Skeletal muscle cell (primary cell): ENCODE measurements at places on chromosomes 4 and X.

GRCh38 chr4:10196191-10196590, 79.6 kb upstream of the WDR1 start:
- DNase-seq: no peak

DNA sequence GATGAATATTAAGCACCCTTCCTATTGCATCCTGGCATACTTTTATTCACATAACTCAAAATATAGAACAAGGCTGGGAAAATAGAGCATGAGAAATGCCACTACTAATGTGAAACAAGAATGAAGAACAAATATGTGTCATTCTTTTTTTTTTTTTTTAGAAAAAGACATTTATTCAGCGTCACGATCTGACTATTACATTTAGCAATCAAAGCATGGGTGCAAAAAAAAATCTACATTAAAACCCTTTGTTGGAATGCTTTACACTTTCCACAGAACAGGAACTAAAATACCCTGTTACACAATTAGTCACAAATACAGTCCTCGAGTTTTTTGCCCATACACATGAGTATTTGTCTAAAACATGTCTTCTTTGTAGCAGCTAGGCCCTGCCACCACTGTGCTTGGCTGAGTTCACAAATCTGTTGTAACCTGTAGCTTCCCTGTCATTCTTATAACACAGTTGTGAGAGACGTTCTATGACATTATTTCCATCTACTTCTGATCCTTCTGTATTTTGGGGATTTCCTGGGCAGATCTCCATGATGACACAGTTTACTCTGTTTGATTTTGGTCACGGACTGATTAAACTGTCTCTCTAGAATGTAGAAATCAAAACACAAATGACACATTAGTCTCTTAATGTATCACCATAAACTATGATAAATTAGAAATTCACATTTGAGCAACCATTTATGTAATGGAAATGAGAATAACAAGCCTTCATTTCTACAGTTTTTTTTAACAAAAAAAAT, 9.4 kb upstream of the TET2 start:
- no peak for DNase-seq

- no peak for DNase-seq
Measured at GRCh38 chr4:148211533-148211932, 230.7 kb downstream of the NR3C2 start.

DNA sequence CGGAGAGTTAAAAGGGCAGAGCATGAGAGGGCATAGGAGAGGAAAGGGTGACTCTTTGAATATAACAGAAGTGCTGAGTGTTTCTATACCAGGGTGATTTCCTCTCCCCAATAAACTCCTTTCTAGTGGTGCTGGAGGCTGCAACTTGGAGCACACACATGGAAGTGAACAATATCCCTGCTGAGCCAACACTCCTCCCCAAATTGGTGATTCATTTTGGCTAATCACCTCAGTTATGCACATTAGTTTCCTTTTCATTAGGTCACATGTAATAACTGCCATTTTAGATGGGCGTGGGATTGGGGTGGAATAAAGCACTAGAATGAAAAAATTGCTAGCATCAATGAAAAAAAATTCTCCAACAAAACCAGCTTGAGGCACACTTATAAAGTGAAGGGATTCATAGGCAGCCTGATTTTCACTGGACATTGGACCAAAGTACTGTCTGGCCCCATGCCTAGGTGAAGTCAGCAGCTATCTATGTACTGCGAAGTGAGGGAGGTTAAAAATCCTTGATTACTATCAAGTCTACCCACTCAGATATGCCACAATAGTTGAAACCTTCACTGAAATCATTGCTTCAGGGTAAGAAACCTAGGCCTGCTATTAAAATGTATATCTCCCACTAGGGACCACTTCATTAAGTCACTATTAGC, 174.0 kb downstream of the GLUD2 start:
- no peak for DNase-seq

GRCh38 chrX:100964362-100964761, 5.1 kb upstream of the ARL13A start:
- no peak for DNase-seq

- peak; percentile 17 for DNase-seq
Measured at GRCh38 chr4:11130195-11130970, 298.3 kb downstream of the HS3ST1 start.

DNA sequence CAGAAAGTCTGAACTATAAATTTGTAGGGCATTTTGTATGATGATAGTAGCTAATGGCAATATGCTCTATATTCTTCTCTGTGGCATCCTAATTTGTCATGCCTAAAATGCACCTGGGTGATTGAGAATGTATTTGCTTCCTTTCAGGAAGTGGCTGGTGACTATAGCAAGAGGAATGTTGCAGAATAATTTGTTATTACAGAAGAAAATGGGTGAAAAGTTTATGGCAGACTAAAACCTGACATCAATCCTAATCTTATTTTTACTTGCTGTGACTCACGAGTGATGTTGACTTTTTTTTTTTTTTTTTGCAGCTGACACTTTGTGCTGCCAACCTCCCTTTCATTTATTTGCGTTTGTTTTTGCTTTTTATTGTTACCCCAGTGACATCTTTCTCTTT, 141.1 kb downstream of the MSL3 start:
- DNase-seq: no peak

- DNase-seq: no peak
Measured at GRCh38 chr4:25938366-25938765, 24.3 kb downstream of the SMIM20 start.

GRCh38 chr4:121720109-121720508, 23.3 kb upstream of the ANXA5 start:
- no peak for DNase-seq

GRCh38 chr4:120065974-120066516, 603 bp downstream of the MAD2L1 start:
- no peak for DNase-seq

- DNase-seq: no peak
Measured at GRCh38 chr4:78343682-78344081, 207.9 kb upstream of the ANXA3 start.
